ENCODE measurements at places on chromosomes 2 and 18.
A peak's percentile ranks its signal among the peaks of the same experiment; 100 is the strongest.

GRCh38 chr2:102350137-102350793 lies 5.3 kb upstream of the IL18R1 start:
- no peak for DNase-seq

GRCh38 chr2:3598912-3599854 lies 4.3 kb downstream of the COLEC11 start:
- DNase-seq = no peak

- no peak for DNase-seq
Measured at GRCh38 chr2:189913821-189914220, 129.6 kb downstream of the PMS1 start.

- peak; percentile 42 for DNase-seq
Measured at GRCh38 chr2:50491541-50492476, 540.1 kb downstream of the NRXN1 start.

- DNase-seq = peak; percentile 43
Measured at GRCh38 chr18:5895876-5896740, 786 bp upstream of the TMEM200C start.

DNA sequence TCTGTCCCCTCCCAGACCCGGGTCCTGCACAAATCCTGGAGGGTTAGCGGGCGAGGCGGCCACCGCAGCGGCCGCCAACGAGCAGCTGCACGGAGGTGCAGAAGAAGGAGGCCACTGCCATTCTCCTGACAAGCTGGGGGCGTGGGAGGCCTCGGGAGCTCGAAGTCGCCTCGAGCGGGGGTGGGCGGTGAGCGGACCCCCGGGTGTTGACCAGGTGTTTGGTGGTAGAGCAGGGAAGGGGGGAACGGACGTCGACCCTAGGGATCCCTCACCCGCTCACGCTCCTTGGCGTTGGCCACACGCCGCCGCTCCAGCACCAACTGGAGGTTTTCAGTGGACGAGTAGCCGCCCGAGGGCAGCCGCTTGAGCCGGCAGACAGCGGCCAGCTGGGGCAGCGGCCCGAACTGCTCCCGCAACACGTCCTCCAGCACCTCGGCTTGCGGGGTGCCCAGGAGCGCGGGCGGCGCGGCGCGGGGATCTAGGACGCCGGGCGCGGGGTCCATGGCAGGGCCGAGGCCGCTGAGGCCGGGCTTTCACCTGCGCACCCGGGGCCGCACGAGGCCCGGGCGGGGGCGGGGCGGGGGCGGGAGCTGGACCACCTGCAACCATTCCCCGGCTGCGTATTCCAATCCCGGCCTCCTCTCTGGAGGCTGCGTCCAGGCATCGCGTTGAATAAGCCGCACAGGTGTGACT lies at the start of gene FIGLA:
Gene FIGLA (minus strand): TSS at position 508 of the 693 bp plus-strand sequence. CDS start 5 bp downstream, at position 503.
- DNase-seq = no peak

DNA sequence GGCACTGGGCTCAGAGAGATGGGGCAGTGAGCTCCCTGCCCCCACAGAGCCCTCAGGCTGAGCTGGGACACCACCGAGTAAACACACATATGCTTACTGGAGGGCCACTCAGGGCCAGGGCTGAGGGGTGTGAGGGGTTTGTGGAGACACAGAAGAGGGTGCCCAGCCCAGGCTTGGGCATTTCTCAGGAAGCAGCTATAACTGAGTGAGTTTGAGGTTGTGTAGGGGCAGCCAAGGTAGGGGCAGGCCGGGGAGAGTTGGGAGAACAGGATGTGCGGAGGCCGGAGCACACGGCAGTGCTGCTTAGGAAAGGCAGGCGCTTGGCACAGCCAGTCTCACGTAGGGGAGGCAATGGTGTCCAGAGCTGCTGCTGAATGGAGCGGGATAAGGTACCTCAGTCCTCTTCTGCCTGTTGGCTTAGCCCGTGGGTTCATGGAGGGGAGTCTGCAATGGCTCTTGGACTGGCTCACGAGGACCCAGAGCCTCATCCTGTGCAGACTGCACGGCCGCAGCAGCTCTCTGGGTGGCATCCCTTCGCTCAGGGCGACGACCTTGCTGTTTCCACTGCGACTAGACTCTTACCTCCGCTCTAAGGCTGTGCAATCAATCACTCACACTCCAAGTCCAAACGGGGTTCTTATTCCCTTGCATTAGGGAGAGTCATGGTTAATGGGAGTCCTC lies 466.1 kb upstream of the HS6ST1 start:
- no peak for DNase-seq

- no peak for DNase-seq
Measured at GRCh38 chr2:199855812-199856211, 4.8 kb upstream of the FTCDNL1 start.
